ENCODE measurements at places on chromosomes 1 and 21.

DNA sequence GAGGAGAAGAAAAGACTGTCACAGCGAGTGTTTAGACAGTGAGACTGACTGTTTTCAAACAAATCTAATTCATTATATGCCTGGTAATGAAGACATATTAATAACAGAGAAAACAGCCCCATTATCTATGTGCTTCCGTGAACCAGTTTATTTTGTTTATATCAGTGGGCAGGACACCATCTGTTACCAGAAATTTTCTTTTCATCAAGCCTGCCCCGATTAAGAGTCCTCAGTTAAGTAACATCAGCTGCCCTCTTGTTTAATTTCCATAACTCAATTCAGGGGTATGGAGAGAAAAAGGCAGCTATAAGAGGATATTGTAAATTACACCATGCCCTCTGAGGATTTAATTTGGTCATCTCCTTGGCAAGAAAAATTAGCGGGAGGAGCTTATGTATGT, 94.0 kb downstream of the TMEM200B start:
- no peak for DNase-seq

GRCh38 chr1:29953961-29954360, 717.6 kb downstream of the PTPRU start:
- no peak for DNase-seq

- DNase-seq: no peak
Observed at GRCh38 chr1:79363430-79363829, 356.9 kb upstream of the ADGRL4 start.

DNA sequence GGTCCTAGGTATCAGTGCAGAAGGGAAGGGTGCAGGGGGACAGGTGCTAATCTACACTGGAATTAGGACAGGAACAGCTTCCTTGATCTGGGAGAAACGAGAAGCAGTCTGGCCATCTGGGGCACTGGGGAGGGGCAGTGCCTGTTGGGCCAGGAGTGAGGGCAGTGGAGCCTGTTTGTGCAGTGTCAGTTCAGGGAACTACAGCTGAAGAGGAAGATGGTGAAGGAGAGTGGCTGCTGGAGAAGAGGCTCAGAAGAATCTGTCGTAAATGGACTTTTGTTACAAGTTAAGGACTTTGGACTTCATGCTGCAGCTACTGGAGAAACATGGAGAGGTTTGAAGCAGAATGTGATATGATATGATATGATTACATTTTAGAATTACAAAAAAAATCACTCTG, 3.2 kb upstream of the TNFSF4 start:
- DNase-seq: no peak

DNA sequence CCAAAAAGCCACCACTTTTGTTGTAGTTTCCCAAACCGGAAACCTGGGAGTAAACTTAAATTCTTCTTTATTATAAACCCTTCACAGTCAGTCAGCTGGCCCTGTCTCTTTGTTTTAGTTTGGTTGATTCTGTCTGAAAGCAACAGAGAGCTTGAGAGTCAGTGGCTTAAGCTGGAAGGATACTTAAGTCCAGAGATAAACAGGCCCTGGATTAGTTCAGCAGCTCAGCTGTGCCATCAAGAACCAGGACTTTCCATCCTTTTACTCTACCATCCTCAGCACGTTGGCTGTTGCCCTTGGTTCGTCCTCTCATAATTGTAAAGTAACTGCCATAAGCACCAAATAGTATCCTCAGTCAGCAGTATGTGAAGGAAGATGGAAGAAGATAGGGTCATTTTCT, 4.5 kb downstream of the DESI2 start:
- no peak for DNase-seq

DNA sequence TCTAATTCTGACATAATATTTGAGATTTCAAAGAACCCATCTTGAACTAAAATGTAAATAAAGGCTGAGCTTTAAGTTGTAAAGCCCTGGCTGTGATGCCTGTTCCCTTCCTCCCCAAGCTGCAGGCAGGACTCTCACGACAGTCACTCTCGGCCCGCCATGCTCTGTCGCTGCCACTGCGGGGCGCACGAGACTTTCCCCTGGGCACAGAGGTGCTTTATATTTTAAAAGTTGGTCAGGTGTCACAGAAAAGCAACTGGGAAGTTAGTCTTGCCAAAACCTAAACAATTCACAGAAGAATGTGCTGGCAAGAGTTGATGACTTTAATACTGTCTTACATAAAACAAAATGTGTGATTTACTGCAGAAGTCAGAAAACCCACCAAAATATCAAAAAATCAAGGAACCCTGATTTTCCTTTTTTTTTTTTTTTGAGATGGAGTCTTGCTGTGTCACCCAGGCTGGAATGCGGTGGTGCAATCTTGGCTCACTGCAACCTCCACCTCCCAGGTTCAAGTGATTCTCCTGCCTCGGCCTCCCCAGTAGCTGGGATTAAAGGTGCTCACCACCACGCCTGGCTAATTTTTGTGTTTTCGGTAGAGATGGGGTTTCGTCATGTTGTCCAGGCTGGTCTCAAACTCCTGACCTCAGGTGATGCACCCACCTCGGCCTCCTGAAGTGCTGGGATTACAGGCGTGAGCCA, 10.7 kb downstream of the LRRC47 start:
- DNase-seq: no peak

- DNase-seq: no peak
Observed at GRCh38 chr21:26437326-26438009, 135.6 kb downstream of the CYYR1 start.

- no peak for DNase-seq
Observed at GRCh38 chr1:198686069-198686728, 47.4 kb downstream of the PTPRC start.

DNA sequence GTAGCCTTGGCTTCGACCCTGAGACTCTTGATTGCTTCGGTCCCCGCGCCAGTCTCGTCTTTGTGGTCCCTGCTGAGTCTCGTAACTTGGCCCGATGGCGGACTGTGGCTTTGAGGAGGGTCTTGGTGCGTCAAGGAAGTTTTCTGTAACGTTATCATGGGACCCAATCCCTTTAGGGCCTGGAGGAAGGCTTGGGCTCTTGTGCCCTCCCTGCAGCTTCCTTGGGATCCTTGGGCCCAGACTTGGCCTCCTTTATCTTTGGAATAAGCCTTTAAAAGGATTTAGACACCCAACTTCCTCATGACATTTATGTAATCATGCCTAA, 371 bp downstream of the ZMPSTE24 start:
- DNase-seq: no peak

DNA sequence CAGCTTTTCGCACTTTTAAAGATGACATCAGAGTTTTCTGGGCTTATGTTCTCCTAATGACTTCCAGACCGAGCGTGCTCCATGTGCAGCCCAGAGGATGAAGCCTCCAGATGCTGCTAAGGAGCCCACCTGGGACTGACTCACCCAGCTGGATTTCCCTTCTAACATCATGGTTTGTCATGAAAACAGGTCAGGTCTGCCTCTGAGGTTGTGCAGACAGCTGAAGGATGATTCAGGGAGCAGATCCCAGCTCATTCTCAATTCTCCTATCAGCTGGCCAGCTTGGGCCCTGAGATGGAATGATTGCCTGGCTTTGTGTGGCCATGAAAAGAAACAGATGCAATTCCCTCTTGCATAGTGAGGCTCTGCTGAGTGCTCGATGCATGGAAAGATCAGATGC, 123.9 kb upstream of the DUSP10 start:
- DNase-seq: no peak

DNA sequence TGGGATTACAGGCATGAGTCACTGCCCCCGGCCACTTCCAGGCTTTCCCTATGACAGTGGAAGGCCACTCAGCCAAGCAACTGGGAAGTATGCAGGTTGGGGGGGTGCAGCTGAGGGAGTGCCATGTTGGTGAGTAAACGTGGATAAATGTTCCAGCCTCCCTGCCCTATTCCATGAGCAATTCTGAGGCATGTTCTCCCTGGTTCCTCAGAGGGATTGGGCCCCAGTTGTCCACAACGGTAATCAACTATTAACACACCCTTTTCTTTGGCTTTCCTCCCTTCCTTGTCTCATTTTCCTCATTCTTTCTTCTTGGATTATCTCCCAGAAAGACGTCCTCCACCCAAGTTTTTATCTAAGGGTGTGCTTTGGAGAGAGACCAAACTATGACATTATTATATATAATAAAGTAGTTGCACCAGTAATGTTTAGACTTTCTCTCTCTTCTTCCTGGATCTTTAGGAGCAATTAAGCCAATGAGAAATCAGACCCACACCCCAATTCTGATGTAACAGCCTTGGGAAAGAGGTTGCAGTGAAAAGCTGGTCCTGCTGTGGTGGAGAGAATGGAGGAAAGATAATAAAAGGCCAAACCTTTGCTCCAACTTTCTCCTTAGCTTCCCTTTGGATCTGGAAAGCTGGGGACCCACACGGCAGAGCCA, 6.8 kb upstream of the SLAMF9 start:
- no peak for DNase-seq

Data from T-helper 2 cell (primary cell).